ENCODE measurements at places on chromosomes 5 and 9.

- no peak for DNase-seq
Measured at GRCh38 chr5:107567901-107568671, 102.7 kb downstream of the EFNA5 start.

DNA sequence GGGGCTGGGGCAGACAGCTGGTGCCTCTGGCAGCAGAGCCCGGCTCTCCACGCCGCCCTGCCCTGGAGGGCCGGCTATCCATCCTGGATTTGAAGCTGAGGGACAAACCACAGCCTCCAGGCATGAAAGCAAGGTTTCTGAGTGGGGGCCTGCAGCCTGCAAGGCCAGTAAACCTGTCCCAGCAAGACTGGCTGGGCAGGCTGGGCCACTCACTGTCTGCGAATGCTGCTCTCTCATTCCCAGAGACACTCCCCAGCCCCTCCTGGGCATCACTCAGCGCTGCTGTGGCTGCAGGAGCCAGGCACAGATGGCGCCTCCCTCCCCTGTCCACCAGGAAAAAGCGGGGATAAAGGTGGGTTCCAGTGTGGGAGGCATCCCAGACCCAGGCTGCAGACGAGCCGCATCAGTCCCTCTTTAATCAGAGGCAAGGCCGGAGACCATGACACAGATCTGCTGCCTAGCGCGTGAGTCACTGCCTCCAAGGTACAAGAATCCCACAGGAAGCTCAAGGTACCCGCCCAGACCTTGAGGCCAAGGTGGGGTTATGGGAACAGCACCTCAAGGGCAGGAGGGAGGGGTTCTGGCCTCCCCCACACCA, 118.0 kb downstream of the VAV2 start:
- DNase-seq: no peak

DNA sequence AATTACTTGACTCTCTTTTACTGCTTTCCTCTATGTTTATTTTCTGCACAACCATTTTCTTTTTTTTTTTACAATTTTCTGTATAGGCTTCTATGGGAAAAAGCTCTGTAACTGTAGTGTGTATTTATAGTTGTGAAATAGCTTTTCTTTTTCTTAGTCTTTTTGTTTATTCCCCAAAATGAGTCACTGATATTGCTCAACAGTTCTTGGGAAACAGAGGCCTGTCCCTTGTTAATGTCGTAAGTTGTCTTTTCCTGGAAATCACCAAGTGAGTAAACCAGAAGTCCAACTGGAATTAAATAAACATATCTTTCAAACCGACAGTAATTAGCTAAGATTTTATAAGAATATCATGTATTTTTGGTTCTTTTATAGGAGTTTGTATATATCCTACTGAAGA, 325.1 kb upstream of the PRR16 start:
- peak; percentile 95 for DNase-seq

DNA sequence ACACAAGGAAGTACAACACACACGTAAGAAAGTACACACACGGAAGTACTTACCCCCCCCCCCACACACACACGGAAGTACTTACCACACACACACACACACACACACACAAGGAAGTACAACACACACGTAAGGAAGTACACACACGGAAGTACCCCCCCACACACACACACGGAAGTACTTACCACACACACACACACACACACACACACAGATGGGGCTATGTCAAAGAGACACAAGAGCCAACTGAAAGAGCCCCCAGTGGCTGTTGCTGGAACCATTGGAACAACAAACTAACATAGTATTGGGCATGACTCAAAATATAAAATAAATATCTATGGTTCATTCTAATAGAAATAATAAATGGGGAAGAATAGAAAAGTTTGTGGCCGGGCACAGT, 4.9 kb upstream of the MAPK9 start:
- DNase-seq: no peak

- no peak for DNase-seq
Measured at GRCh38 chr5:63822614-63823013, 139.6 kb downstream of the HTR1A start.

DNA sequence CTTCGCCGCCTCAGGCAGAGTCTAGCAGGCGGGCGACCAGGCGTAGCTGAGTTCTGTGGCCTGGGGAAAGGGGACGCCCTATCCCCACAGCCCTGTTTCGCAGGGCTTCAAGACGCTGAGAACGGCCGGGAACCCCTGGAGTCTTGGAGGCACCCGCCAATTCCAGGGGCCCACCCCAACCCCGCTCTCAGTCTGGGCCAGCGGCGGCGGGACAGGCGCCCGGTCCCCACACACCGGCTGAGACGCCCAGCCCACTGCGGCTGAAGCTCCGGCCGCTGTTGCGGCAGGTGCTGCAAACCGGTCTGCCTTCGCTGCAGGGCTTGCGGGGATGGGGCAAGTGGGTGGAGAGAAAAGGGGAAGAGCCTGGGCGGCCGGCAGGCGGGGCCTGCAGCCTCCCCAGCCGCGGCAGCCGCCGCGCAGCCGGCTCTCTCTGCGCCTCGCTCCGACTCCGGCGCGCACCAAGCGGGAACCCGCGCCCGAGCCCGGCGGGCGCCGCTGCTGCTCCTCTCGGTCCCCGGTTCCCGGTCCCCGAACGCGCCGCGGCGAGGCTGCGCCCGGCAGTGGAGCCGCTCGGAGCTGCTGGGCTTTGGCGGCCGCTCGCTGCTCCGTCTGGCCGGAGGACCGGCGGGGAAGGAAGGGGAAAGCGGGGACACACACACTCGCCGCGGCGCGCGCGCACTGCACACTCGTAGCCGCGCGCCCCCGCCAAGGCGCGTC, at the start of gene PIP5K1B:
PIP5K1B (plus strand) TSS at position 427 of the 717 bp plus-strand sequence. CDS start 117,375 bp downstream, outside the sequence.
- peak; percentile 91 for DNase-seq

- DNase-seq: peak; percentile 26
Measured at GRCh38 chr5:144202726-144203125, 32.1 kb downstream of the KCTD16 start.

DNA sequence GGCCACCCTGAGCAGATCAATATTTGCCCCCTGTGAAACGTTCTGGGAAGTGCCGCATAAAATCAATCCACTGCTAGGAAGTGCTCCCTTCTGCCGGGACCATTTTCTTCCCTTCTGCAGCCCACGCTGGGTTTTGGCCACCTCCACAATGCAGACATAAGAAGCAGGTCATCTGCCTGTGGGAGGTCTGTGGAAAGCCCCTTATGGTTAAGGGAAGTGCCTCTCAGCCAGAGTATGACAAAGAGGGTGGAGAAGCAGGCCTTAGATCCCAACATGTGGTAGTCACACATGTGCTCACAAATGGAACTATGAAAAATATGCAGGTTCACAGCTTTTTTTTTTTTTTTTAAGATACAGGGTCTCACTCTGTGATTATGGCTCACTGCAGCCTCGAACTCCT, 82.8 kb downstream of the SLC1A3 start:
- peak; percentile 96 for DNase-seq

- no peak for DNase-seq
Measured at GRCh38 chr9:13865869-13866268, 448.1 kb downstream of the NFIB start.

DNA sequence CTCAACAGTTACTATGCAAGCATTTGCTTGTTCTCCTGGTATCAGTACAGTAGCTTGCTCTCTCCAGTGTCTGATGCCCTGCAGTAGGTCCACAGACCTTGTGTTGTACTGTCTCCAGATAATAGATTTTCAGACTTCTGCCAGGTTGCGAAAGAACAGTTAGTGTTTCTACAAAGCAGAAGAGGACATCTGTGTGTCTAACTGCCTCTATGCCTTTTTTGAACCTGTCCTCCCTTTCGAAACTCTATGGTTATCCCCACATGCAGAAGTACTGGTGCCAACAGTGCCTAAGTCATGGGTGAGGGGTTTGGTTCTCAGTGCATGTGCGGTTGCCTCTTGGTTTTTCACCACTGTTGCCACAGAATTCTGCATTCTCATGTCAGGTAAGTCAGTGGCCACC, 45.9 kb downstream of the KCNN2 start:
- no peak for DNase-seq

DNA sequence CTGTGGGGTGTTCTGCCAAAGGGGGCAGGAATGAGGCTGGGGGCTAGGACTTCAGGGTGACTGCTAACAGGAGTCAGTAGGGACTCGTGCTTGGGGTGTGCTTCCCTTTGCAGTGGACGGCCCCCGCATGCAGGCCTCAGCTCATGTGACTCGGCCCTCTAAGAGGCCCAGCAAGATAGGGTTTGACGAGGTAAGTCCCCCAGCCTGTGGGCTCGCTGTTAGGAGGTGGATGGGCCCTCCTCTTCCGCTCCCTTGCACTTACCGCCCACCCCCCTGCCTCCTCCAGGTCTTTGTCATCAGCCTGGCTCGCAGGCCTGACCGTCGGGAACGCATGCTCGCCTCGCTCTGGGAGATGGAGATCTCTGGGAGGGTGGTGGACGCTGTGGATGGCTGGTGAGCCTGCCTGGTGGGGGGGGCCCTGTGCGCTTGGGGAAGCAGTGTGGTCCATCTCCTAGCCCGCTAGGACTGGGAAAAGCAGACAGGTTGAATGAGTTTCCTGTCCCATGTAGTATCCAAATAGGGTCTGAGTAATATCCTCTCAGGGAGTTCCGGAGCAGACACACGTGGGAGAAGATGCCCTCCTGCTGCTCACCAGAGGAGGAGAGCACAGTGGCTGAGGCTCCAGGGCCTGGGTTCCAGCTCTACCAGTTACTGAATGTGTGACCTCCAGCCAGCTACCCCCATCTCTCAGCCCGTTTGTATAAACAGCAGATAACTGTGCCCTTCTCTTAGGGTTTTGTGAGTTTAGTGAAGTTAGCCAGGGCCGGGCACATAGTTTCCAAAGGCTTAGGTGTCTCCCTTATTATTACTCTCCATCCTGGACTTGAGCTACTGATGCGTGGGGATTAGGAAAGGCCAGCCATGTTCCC, 8.2 kb downstream of the CERCAM start:
- DNase-seq: no peak

Measured in suppressor macrophage (primary cell).